Bladder microvascular endothelial cell (primary cell): ENCODE measurements at places on chromosomes 7 and 10. TPM values are rescaled to one million over a fixed set of nuclear protein-coding genes. Genes with fewer than 3 reads are reported as not detected.

ADIRF gene
- 16.2 and 28.5 TPM in 2 replicates for total RNA-seq

RNF32 gene
- total RNA-seq, result 0.25 and 0.65 TPM in 2 replicates

ADAM12 gene
- total RNA-seq, result 0.16 and 0.63 TPM in 2 replicates

GPNMB gene
- total RNA-seq, result 0.31 and 0.32 TPM in 2 replicates
